Stimulated activated CD4-positive, alpha-beta T cell treated with anti-CD3 and anti-CD28 coated beads, Interleukin-1b, Interleukin-23, amount 100 ng/mL, for 1 hour (primary cell): ENCODE measurements at places on chromosomes 7 and 10.
A peak's percentile ranks its signal among the peaks of the same experiment; 100 is the strongest.

- no peak for DNase-seq
These were observed 5.2 kb upstream of the HTR7 start for GRCh38 chr10:90862908-90863514.

GRCh38 chr10:123507298-123507697, 158.9 kb upstream of the GPR26 start:
- DNase-seq = no peak

DNA sequence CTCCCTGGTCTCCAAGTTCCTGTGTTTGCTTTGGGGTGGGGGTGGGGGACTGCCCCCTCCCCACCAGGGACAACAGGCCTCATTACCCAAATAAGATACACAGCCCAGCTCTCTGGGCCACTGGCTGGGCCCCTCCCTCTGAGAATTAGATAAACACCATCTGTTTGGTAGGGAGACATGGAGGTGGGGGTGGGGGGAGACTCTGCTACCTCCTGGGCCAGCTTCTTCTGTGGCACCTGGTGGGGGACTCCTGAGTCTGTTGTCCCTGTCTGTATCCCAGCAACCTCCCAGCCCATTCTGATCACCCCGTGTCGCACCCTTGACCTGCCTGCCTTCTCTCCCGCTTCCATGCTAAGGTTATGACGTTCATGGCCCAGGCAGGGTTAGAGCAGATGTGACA, 5.8 kb downstream of the MLXIPL start:
- DNase-seq = no peak

DNA sequence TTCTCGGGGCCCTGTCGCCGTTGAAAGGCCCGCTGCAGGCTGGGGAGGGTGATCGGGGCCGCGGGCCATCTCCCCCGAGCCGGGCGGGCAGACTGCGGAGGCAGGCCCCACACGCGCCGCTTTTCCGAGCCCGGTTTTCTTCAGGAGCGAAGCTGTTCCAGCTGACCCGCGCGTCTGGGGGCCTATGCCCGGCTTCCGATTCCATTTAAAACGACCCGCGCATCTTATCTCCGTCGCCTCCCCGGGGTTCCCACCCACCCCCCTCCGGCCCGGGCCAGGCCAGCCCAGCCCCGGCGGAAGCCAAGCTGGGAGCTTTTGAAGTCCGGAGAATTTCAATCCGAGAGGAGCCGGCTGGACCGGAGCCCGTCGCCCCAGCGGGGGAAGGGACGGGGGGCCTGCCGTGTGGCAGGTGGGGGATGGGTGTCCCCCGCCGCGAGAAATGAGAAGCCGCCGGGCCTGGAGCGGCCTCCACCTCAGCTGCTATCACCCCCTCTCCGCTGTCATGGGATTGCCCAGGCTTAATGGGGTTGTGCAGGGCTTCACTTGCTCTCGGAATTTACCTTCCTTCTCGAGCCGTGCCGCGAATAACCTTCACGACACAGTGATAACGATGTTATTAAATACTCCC, 3.1 kb upstream of the EVX1 start:
- no peak for DNase-seq

- no peak for DNase-seq
These were observed 195.0 kb downstream of the PHF14 start for GRCh38 chr7:11168650-11169170.

- no peak for DNase-seq
These were observed 78.0 kb downstream of the MKI67 start for GRCh38 chr10:128047991-128048818.

DNA sequence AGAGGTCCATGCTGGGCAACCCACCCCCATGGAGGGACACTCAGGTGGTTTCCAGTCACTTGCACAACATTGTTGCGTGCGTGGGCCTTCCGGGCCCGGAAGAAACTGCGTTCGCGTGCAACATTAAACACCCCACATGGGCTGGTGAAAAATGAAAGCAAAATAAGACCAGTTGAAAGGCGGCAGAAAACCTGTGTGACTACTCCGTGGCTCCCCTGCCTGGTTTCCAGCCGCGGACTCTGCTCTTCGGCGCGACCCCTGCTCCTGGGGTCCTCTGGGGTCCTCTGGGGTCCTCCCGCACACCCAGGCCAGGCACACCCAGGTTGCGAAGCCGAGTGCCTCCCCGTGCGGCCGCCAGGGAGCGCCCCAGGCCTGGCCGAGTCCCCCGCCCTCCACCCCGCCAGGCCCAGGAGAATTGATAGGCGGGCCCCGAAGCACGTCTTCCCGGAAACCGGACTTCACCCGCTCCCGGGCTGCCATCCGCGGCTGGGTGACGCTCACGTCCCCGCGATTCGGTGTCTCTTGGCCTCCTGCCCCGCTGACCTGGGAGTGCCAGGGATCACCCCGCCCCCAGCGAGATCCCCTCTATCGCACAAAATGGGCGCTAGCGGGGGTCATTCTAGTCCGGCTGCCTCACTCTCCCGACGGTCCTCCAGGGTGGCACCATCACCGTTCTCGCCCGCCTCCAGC, 1.9 kb upstream of the SH2D4B start:
- DNase-seq = peak; percentile 44

DNA sequence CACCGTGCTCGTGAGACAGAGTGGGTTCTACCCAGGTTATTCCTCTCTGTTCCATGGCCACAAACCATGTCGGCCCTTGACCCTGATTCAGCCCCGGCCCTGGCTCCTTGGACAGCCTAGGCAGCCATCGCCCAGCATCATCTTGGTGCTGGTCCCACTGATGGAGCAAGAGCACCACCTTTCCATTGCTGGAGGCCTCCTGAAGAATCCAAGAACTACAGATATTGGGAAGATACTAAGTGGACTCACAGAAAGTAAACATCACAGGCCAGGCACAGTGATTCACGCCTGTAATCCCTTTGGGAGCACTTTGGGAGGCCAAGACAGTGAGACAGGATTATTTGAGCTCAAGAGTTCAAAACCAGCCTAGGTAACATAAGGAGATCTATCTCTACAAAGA, 125.1 kb downstream of the NT5C2 start:
- no peak for DNase-seq

GRCh38 chr10:63241841-63242281, 108.7 kb downstream of the NRBF2 start:
- no peak for DNase-seq

GRCh38 chr10:115606086-115606485, 512.9 kb downstream of the ATRNL1 start:
- no peak for DNase-seq

GRCh38 chr7:141242568-141242967, 168.7 kb downstream of the TMEM178B start:
- DNase-seq = no peak

GRCh38 chr10:61529208-61529607, 76.0 kb upstream of the TMEM26 start:
- DNase-seq = no peak

- DNase-seq = no peak
These were observed 7.7 kb downstream of the CTBP2 start for GRCh38 chr10:125152450-125153368.

GRCh38 chr10:36075196-36075595, 433.1 kb upstream of the FZD8 start:
- DNase-seq = no peak

DNA sequence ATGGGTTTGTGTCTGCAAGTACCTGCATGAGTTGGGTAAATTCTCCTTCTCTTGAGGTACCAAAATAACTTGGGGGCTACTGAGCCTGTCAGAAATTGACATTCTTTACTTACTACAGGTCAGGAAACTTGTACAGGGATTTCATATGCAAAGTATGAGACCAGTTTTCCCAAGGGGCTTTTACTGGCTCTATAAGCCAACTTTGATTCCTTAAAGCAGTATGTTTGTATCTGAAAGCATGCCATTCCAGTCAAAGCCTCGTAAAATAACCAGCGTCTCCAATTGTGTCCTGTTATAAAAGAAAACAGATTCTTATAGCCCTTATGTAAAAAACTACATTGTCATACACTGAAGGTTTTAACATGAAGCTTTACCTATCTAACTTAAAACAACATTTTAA, 90.2 kb downstream of the ZNF467 start:
- DNase-seq = no peak

GRCh38 chr7:151204383-151205032, 5.8 kb downstream of the H2BK1 start:
- DNase-seq = no peak

- no peak for DNase-seq
These were observed 881.0 kb upstream of the LRRN3 start for GRCh38 chr7:110209884-110210283.

- no peak for DNase-seq
These were observed 47.5 kb downstream of the DLG5 start for GRCh38 chr10:77879065-77879464.

DNA sequence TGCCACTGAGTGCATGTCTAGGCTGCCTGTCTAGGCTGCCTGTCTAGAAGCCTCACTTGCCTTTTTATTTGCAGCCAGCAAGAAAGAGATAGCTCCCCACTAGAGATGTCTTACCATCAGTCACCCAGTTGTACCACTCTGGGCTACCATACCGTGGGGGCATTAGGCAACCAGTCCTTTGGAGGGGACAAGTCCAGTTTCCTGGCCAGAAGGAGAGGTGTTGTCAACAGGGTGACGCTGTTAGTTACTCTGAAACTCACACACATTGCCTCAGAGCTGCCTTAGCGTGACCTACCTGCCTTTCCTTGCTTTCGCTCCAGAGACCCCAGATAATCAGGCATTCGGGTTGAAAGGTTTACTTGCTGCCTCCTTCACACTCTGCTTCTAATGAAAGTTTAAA, 155.4 kb downstream of the CELF2 start:
- DNase-seq = no peak

GRCh38 chr10:92810934-92811532, 37.3 kb upstream of the EXOC6 start:
- DNase-seq = no peak

GRCh38 chr10:22611425-22612115, 102.8 kb downstream of the PIP4K2A start:
- DNase-seq = no peak

DNA sequence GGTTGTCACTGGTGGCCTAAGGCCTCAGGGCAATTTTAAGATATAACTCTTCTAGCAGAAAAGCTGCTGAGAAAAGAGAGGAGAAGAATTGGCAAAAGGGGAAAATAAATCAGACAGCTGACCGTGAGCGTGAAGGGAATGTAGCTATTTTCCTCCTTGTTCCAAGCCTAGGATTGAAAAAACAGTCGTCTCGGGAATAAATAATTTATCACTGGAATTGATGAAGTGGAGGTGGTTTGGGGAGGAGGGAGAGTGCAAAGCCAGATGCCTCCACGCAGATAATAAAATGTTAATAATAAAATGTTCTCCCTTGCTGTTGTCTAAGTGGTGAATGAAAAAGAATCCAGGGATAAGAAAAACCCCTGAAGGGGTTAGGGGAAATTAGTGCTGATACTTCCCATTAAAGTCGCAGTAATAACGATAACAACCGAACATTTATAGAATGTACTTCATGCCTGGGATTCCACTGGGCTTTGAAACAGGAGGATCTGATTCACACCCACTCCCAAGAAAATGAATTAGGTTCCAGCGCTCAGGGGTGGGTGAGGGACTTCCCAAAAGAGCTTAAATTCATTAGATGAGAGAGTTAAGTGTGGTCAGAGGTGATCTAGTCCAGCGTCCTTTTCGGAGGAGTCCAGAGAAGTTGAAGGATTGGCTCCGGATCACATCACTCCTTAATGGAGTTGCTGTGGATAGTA, 27.3 kb downstream of the BAMBI start:
- DNase-seq = no peak

- DNase-seq = no peak
These were observed 38.0 kb downstream of the INPP5A start for GRCh38 chr10:132575320-132576201.

- no peak for DNase-seq
These were observed 19.5 kb downstream of the LMOD2 start for GRCh38 chr7:123675181-123675473.

DNA sequence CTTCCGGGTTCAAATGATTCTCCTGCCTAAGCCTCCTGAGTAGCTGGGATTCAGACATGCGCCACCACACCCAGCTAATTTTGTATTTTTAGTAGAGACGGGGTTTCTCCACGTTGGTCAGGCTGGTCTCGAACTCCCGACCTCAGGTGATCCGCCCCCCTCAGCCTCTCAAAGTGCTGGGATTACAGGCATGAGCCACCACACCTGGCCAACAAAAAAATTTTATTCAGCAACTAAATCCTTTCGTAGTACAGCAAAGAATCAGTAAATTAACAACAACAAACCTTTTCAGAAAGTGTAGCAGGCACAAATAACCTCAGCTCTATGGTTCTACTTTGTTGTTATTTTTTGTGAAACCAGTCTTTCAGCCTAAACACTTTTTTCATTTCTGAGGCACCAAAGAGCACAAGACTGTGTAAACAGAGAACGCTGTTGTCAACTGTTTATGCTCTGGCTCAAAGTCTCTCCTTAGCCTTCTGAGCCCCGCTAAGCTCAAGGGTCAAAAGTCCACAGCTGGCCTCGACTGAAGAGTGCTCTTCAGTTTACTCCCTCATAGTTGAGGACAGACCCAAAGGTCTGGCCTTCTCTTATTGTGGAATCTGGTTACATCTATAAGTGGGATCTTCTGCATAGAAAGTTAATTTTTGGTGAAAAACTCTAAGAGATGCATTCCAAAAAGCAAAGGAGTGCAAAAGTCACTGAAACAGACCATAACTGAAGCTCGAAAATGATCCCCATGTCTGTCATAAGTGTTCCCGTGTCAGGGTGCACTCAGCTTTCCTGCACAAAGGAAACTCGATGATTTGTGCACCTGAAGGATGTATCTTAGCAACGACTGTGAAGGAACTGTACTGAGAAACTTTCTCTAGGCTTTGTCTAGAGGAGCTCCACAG, 24.6 kb upstream of the DDX50 start:
- DNase-seq = no peak

- DNase-seq = no peak
These were observed 189.7 kb upstream of the ADCY1 start for GRCh38 chr7:45384499-45384898.

- DNase-seq = no peak
These were observed 464.1 kb downstream of the SUGCT start for GRCh38 chr7:40598915-40599314.

GRCh38 chr10:87818505-87819288, 671 bp upstream of the ATAD1 start:
- no peak for DNase-seq
